ENCODE measurements at places on chromosomes 1 and 21.

DNA sequence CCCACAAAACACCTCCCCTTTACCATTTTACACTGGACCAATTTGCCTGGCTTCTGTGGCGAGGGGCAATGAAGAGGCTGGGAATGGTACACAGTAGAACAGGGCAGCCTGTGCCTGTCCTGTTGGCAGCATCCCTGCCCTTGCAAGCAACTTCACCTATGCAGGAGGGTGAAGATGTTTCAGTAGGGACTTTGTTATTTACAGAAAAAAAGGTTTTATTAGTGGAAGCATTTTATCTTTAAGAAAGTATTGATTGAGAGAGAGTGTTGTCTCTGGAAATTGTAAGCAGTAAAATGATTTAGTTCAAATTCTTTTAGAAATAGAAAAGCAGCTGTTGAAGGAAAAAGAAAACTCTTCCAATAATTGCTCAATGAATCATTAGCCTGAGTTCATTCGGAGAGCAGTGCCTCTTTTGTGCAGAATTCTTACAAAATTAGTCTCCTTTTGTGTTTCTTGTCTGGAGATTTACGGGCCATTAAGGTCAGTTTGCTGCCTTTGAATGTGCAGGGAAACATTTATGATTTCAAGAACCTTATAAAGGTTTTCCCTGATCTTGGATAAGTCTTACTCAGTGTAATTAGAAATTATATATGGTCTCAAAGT lies 49.1 kb downstream of the HHAT start:
- no peak for DNase-seq

GRCh38 chr1:29909962-29910361 lies 673.6 kb downstream of the PTPRU start:
- no peak for DNase-seq

GRCh38 chr1:25927521-25928265 lies 21.5 kb upstream of the STMN1 start:
- no peak for DNase-seq

DNA sequence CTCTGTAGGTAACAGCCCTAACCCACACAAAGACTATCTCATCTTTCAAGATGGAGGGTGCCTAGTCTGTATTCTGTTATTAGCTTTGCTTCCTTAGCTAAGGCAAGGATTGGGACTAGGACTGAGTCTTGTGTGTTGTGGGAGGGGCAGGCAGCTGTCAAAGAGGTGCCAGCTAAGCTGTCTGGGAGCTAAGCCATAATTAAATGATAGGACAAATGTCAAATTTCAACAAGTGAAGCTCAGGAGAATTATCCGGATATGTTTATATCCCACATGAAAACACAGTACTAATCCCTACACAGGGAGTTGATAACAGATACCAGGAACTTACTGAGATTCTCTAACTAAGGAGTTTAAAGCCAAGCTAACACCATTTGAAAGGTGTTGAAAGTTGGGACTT lies 70.5 kb upstream of the NGF start:
- DNase-seq, result no peak

DNA sequence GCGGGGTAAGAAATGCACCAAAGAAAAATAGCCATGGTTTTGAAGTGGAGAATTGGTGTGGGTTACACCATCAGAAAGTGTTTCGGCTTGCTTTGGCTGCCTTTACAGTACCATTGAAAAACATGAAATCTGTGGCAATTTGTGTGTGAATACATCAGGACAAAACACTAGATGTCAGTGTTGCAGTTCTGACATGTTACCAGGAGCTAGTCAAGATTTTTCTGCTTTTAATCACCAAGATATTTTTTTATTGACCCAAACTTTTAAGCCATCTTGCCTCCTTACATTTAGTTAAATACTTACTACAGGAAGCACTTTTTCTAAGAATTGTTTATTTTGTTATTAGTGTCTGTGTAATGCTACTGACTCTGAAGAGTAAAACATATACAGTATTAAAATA lies 14.3 kb downstream of the RRP15 start:
- no peak for DNase-seq

GRCh38 chr1:17732475-17732874 lies 22.7 kb upstream of the ACTL8 start:
- DNase-seq, result no peak

DNA sequence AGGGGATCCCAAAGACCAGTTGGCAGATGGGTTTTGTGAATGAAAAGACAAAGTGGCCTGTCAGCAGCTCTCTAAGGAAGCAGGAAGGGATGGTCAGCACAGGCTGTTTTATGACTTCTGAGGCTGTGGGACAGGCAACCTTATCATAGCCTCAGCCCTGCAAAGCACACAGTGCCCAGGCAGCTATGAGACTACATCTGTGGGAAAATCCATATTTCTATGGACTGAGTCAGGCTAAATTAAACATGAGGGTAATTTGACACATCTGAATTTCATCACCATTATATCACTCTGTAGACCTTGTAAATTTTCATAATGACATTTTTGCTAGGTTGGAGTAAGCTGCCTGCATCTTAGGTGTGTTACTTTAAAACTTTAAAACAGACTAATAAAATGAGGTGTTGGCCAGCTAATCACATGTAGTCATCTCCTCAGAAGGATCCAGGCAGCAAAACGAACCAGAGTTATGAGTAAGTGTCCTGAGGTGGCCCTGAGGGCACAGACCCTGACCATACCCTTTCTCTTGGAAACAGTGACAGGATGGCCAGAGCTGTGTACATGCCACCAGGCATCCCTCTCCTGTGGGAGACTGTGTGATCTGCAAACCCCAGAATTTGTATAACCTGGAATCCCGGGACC lies 14.6 kb downstream of the NGF start:
- DNase-seq, result no peak

DNA sequence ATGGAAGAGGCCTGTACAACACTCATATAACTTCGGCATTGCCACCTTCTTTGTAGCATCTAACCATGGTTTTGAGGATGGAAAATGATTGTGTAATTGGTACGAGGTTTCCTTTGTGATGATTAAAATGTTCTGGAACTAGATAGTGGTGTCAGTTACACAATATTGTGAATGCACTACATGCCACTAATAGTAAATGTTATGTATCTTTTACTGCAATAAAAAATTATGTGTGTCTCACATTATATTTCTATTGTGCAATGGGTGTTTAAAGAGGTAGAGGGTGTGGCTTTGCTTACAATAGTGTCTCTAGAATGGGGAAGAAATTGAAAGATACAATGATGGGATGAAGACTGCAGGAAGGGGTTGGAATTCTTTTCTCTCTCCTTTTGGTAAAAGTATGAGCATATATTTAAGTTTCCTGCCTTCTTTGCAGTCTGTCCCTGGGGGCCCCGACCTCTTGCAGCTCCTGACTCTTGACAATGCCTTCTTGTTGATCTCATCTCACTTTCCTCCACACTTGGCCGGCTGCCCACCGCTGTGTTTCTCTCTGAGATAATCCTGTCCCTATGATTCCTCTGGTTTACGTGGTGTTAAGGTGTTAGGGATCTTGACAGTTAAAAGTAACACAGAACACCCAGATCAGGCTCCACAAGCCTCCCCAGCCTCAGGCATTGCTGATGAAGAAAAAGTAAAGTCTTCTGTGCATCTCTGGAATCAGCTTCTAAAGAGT lies 39.3 kb downstream of the MTARC1 start:
- no peak for DNase-seq

DNA sequence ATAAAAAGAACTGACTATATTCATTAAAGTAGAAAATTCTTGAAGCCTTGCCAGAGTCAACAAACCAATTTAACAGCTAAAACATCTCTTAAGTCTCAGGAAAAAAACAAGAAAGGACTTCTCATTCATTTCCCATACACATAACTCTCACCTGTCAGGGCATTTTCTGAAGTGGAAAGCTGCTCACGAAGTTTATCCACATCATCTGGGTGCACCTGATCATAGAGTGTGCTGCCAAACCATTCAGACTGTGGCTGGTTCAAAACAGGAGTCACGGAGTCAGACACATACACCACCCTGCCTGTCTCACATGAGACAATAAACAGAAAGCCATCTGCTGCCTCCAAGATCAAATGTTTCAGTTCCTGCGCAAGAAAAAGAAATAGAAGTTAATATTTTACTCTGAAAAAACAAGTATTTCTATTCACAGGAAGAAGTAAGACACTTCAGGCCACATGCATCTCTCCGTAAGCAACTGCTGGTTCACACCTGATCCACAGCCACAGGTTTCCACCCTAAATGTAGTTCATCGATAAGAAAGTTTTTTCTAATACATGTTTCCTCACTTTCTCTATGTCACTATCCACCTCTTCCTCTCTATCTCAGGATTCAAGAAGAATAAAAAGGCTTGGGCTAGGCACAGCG lies 28.2 kb upstream of the CTSK start:
- no peak for DNase-seq

- no peak for DNase-seq
Observed at GRCh38 chr1:54825696-54826095, 24.6 kb upstream of the TTC22 start.

GRCh38 chr1:158020886-158021620 lies 27.6 kb downstream of the KIRREL1 start:
- DNase-seq, result no peak

DNA sequence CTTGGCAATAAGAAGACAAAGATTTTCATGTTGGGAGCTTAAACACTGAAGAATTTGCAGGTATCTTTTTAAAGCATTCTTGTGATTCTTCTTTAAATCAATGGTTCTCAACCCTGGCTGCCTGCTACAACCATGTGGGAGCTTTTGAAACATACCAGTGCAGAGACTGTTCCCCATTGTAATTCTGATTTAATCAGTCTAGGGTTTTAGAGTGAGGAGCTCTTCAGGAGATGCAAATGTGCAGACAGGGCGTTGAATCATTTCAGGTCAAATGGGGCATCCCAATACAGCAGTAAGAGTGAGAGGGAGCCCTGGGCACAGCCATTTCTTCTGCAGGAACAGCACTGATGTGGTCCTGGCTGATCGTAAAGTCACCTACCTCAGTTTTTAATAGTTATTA lies 24.3 kb downstream of the KCNJ6 start:
- DNase-seq, result no peak

- DNase-seq, result no peak
Observed at GRCh38 chr1:21762022-21762404, 20.9 kb downstream of the USP48 start.

Data from stimulated activated CD4-positive, alpha-beta T cell treated with anti-CD3 and anti-CD28 coated beads, Interleukin-1b, Interleukin-23, amount 100 ng/mL, for 1 hour (primary cell).